ENCODE measurements at places on chromosomes 1 and 21.
A peak's percentile ranks its signal among the peaks of the same experiment; 100 is the strongest.

- no peak for DNase-seq
Measured at GRCh38 chr1:52523376-52523775, 29.5 kb downstream of the TUT4 start.

DNA sequence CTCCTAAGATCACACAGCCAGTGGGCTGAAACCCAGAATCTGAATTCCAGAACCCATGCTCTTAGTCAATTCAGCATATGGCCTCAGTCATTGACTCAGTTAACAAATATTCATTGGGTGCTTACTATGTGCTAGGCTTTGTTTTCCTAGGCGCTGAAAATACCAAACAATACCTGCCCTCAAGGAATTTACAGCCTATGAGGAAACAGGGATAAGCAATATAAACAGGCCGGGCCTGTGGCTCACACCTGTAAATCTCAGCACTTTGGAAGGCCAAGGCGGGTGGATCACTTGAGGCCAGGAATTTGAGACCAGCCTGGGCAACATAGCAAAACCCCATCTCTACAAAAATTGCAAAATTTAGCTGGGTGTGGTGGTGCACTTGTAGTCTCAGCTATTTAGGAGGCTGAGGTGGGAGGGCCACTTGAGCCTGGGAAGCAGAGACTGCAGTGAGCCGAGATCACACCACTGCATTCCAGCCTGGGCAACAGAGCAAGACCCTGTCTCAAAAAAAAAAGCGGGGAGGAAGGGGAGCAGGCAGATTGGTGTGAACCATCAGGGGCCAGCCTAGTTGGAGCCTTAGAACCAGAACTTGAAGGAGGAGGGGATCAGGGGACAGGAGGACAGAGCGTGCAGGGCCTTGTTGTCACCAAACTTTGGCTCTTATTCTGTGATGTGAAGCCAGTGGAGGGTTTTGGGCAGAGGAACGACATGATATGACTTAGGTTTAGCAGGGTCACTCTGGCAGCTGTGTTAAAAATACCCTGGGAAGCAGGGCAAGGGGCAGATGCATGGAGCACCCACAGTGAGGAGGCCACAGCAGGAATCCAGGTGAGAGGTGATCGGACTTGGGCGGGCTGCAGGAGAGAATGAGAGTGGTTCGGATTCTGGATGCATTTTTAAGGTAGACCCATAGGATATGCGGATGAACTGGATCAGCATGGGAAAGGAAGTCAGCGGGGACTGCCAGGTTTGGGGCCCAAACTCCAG, 5.8 kb downstream of the TINAGL1 start:
- DNase-seq, result no peak

DNA sequence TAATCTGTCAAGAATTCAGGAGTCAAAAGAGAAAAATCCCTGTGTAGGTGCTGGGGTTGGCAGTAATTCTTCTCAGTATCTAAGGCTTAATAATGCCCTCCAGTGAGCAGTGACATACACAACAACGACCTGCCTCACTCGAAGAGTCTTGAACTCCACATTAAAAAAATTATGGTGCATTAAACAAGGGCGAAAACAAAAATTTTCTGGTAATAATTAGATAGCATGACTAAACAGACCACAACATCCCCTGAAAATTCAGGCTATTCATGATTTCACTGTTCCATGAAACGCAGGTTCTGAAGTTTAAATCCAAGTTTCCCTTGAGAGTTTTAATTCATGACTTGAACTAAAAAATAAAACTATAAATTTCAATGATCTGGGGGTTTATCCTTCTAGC, 5.1 kb downstream of the SRSF4 start:
- DNase-seq, result no peak

DNA sequence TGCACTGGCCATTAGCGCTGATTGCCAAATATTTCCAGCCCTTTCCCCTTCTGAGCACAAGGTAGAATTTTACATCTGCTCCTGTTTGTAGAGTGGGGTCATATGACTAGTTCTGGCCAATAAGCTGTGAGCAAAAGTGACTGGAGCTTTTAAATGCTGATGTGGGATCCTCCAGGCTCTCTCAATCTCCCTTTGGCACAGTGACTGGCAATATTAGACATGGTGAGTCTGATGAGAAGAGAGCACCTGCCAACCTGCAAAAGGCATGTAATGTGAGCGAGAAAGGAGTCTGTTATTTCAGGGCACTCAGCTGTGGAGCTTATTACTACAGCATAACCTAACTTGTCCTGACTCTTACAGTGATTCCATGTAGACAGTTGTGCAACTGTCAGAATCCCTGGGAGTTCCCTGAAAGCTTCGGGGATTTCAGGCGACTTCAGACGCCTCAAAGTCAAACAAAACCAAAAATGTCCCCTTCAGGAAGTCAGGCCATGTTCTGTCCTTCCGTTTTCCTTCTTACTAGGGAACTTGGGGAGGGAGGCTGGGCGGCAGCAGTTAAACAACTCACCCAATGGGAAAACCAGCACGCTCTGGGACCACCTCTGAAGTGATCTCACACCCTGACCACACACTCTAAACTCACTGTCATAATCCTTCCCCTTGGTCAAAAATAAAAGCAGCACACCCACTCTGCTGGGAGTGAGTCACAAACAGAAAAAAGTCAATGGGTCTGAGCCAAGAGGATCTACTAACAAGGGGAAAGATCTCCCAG, 3.6 kb upstream of the RASSF5 start:
- peak; percentile 46 for DNase-seq

DNA sequence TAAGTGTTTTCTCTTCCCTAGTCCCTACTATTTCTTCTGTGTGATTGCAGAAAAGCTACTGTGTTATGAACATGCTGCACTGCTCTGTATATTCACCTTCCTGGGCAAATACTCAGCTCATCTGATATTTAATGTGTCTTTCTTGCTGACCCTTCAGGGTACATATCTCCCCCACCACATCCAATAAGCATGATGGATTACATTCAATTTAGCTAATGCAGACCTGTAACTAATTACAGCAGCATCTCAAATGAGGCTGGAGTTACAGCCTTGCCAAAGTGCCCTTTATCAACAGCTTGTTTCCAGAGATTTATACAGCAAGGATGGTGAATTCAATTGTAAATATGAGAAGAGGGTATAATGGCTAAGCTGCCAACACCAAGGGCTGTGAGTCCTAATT, 144.0 kb downstream of the KCNH1 start:
- DNase-seq, result no peak

DNA sequence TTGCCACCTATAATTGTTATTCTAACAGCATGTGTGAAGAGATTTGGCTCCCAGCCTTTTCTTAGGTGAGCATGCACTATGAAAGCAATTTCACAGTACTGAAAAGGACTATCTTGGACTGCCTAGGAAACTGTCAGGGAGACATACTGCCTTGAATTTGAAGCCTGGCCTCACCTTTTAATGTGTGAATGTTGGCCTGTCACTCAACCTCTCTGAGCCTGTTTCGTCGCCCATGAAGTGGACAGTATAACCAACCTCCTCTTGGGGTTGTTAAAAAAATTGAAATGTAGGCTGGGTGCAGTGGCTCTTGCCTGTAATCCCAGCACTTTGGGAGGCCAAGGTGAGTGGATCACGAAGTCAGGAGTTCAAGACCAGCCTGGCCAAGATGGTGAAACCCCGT, 20.4 kb upstream of the POU2F1 start:
- no peak for DNase-seq

DNA sequence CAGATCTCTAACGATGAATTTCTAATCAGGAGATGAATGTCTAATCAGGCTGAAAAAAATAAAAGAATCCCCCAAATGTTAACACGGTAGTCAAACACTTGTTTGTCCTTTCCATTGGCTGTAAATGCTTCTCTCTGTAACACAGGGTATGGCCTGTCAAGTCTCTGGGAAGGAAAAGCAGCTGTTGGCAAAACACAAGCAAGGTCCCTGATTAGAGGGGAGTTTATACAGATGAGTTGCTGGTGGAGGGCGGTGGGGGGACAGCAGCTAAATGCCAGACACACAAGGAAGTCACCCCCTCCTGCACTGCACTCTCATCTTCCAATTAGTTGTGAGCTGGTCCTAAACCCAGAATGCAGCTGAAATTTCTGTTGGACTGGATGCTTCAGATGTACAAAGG, 51.0 kb downstream of the PGBD5 start:
- peak; percentile 61 for DNase-seq

DNA sequence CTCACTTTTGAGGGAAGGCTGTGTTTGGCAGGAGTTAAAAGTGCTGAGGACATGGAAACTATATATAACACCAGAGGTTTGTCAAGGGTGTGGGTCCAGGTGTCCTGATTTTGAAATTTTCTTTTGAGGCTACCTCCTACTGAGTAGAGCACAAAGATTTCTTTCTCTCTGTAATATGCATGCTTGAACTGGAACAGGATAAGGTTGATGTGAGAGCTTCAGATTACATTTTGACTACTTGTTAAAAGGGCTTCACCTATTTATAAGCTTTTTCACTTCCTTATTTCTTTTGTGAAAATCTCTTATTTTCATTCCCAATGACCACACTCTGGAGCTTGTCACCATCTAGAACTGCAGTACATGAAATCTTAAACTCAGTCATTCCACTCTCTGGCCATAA, 59.8 kb upstream of the PLA2G4A start:
- no peak for DNase-seq

- DNase-seq, result no peak
Measured at GRCh38 chr1:150955280-150955679, 19.4 kb downstream of the CERS2 start.

- DNase-seq, result no peak
Measured at GRCh38 chr1:210464519-210465039, 135.9 kb downstream of the HHAT start.

- no peak for DNase-seq
Measured at GRCh38 chr1:20719871-20720620, 2.2 kb upstream of the KIF17 start.

DNA sequence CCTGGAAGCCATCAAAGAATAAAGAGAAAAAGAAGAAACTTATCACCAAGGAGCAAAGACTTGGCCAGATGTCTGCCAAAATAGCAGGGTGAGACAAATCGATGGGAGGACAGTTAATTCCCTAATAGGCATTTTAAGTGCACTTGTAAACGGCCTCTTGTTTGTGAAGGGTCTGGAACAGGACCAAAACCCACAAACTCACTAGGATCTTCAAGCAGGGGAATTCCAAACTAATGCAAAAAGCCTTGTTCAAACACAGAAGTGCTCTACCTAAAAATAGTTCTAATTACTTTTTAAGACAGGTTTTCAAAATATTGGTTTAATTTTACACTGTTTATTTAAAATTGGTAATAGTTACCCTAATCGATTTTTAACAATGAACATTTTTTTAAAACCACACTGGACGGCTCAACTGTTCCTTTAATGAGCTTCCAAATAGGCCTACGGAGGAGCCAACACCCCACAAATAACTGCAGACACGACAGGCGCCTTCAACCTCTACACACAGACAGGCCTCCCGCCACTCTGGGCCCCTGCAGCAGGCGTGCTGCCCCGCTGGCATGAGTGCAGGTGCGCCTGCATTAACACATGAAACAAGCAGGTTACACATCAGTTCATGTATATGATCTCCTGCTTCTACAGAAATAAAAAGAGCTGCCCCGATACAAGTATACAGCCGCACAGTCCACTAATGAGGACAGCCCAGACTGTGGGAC, 15.8 kb downstream of the UBE2G2 start:
- DNase-seq, result no peak

DNA sequence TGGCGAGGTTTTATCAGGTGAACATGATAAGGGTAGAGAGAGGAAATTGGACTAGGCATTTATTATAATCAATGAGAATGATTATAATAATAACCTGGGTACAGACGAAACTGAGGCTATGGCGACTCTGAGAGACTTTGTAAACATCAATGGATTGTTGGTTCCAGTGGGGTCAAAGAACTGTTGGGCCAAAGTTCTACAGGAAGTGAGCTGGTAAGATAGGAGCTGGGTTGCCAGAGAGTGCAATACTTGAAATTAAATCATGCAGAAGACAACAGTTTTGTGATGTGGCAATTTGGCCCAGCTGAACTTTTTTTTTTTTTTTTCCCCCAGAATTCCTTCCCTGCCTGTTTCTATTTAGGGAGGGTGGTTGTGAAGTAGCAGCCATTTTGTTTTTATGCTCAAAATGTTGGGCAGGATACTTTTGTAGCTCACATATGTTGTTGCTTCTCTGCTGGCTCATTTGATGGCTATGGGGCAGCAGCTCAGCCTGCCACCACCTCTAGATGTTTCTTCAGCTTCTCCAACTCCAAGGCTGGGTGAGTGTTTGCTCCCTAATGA, 286.5 kb upstream of the B3GALT2 start:
- no peak for DNase-seq

DNA sequence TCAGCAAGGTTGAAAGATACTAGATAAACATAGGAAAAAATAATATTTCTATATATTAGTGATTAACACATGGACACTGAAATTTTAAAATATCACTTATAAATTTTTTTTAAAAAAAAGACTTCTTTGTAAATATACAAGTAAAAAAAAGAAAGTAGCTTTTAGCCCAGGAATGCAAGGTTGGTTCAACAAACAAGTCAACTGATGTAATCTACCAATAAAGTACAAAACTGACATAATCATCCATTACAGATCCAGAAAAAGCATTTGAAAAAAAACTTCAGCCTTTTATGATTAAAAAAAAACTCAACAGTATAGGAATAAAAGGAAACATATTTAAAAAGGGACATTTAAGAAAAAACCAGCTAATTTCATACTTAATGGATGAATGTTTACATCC, 48.4 kb downstream of the TRMT1L start:
- no peak for DNase-seq

GRCh38 chr1:247409869-247410544, 6.0 kb upstream of the NLRP3 start:
- DNase-seq, result no peak

DNA sequence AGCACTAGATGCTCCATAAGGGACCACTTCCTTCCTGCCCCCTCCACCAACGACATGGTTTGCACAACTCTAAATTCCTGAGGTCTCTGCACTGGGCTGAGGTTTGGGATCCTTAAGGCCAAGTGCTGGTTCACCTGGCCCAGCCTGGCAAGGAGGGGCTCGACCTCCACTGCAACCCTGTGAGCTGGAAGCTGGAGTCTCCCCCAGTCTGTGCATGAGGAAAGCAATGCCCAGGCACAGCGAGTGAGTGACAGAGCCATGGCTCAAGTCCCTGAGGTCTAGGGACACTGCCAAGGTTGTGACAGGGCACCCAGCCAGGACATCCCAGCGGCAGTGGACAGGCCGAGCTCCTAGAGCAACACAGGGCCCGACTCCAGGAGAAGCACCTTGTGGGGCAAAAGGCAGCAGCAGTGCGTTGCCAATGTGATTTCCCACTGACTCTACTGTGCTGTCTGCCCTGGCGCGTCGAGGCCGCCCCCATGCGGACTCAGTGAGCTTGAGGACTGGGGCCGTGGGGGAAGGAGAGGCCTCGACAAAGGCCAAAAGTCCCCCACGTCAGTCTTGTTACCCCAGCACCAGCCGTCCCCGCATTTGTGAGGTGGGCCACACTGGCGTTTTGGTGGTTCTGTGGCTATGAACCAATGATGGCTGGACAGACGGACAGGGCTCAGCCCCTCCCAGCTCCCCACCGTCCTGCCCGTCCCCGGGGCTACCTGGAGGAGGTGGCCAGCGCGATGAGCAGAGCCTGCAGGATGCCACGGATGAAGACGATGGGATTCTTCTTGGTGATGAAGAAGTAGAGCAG, 30.0 kb downstream of the PODN start:
- DNase-seq, result no peak

- no peak for DNase-seq
Measured at GRCh38 chr1:179817789-179818188, 59.8 kb downstream of the TOR1AIP2 start.

- no peak for DNase-seq
Measured at GRCh38 chr21:36477559-36477958, 2.4 kb downstream of the CLDN14 start.

- DNase-seq, result no peak
Measured at GRCh38 chr1:169368406-169368769, 393 bp downstream of the BLZF1 start.
